Bronchial epithelial cell (primary cell): ENCODE measurements at places on chromosomes 5 and 9. TPM values are rescaled to one million over a fixed set of nuclear protein-coding genes. Genes with fewer than 3 reads are reported as not detected.

DNA sequence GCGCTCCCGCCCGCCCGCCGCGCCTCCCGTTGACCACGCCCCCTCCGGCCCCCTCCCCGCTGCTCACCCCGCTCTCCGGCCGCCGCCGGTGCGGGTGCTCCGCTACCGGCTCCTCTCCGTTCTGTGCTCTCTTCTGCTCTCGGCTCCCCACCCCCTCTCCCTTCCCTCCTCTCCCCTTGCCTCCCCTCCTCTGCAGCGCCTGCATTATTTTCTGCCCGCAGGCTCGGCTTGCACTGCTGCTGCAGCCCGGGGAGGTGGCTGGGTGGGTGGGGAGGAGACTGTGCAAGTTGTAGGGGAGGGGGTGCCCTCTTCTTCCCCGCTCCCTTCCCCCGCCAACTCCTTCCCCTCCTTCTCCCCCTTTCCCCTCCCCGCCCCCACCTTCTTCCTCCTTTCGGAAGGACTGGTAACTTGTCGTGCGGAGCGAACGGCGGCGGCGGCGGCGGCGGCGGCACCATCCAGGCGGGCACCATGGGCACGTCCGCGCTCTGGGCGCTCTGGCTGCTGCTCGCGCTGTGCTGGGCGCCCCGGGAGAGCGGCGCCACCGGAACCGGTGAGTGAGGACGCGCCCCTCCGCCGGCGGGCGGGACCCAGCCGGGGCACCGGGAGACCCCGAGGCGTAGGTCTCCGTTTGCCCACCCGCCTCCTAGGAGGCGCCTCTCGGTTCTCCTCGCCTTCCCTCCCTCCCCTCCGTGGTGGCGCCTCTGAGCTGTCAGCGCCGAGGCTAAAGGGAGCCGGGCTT lies at the start of gene VLDLR:
Gene VLDLR, plus strand, starts transcription at position 66 of the 739 bp plus-strand sequence. Its CDS starts 403 bp downstream, at position 469.
- DNase-seq, result peak; percentile 10

- peak; percentile 79 for DNase-seq
Measured at GRCh38 chr9:27528076-27528885, 1.3 kb downstream of the MOB3B start.

GRCh38 chr9:117777823-117778222 lies 73.6 kb downstream of the TLR4 start:
- no peak for DNase-seq

The ABCA1 gene
- 34.2 and 40.6 TPM in 2 replicates for total RNA-seq
